ENCODE measurements at places on chromosomes 11 and 22. TPM values are rescaled to one million over a fixed set of nuclear protein-coding genes. Genes with fewer than 3 reads are reported as not detected.

DNA sequence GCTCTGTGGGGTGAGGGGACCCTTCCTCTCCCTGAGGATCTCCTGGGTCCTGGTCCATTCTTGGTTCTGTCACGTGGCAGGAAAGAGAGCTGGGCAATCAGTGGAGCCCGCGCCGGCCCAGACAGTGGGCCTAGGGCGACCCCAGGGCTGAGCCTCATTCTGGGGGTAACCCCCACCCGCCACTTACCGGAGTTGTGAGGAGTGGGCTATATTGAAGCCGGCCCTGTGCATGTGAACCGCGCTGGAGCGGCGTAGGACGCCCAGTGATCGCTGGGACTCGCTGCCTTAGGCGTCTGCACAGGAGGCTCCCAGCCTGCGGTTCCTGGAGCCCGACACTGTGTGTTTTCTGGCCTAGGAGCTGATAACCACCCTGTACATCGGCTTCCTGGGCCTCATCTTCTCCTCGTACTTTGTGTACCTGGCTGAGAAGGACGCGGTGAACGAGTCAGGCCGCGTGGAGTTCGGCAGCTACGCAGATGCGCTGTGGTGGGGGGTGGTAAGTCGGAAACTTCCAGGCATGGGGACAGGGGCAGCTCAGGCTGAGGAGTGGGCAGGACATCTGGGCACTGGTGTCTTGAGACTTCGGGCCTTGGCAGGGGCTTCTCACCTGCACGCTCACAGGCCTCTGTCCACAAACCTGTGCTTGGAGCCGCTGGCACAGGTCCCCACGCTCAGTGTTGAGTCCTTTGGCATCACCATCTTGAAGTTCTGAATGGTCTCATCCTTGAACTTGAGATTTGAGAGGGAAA is 127.1 kb downstream of the KCNQ1OT1 start:
- DNase-seq: no peak

DNA sequence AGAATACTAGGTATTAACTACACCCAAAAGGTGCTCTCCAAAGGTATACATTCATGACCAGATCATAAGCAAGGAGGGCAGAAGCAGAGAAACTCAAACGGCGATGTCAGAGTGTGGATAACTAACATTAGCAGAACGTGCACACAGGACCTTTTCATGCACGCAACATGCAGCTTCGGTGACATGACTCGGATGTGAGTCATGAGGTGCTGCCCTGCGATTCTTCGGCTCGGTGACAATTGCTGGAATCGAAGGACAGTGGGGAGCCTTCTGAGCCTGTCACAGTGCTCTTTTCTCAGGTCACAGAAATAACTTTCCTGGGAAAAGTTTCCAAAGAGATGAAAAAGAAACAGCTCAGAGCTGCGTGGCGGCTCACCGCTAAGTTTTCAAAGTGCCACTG is 418.5 kb upstream of the SYN3 start:
- no peak for DNase-seq

DNA sequence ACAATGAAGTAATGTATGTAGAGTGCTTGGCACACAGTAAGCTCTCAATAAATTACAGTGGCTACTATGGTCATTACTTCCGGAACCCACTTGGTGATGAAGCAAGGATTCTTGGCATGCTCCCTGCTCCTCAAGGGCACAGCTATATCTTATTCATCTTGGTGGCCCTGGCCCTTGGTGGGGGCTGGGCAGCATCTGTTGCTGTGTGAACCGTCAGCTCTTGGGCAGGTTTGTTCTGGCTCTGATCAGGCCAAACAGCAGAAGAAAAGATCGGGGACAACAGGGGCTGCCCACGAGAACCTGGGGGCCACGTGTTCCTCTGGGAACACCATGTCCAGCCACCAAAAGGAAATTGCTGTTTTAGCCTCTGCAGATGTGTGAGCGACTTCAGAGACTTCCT is 136.9 kb upstream of the SYT13 start:
- no peak for DNase-seq

DNA sequence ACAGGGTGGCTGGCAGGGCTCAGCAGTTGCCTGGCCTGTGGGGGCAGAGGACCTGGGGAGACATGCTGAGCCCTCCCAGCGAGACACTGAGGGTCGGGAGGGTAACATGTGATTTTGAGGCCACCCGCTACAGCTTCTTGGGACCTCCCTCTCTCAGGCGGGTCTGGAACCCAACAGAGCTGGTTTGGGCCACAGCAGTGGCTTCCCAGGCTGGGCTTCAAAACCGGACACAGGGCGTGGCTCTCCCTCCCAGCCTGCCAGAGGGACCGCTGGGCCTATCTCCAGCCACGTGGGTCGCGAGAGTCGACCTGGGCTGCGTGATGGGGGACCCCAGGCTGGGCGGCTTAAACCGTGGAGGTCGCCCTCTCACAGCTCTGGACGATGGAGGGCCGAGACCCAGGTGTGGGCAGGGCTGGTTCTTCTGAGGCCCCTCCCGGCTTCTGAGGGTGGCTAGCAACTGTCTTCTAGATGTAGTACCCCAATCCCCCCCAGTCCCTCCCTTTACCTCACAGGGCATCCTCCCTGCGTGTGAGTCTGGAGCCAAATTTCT is 91.7 kb downstream of the KCNQ1 start:
- DNase-seq: no peak

DNA sequence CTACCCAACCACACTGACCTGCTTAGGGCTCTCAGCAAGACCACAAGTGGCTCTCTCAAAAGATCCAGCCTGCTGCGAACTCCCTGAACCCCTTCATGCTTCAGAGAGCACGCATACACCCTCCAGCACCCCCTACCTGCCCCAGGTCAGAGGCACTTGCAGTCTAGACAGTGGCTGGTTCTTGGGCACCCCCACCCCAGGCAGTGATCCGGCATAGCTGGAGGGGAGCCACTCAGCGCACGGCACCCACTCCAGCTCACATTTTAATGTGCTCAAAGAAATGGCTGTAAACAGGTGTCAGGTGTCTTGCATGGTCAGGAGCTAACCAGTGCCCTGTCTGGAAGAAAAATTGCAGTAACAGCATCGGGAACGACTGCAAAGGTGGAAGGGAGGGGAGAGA is 140.8 kb downstream of the PKNOX2 start:
- DNase-seq: no peak

GRCh38 chr22:40216041-40216756 is 38.5 kb downstream of the TNRC6B start:
- DNase-seq: no peak

DNA sequence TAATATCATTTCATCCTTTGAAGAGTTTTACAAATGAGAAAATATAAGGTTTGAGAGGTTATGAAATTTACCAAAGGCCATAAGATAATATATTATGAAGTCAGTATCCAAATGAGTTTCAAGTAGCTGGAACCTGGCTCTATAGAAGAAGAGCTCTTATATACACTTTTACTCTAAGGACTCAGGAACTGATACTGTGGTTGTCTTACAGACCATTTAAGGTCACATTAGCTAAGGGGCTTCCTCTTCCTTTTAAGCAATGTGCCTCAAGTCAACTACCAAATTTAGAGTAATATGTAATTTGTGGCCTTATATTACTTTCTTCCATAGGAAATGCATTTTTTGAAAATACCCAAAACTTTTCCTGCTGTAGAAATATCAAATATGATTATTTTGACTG is 369.3 kb downstream of the DLG2 start:
- DNase-seq: no peak

Gene USH1C
- 0.74 TPM for total RNA-seq

Gene SERPIND1
- 0.16 TPM for total RNA-seq

Gene HTR3B
- total RNA-seq: not detected

Gene C11orf21
- 0.42 TPM for total RNA-seq

Gene KDM4D
- total RNA-seq: 1.2 TPM

Data from urinary bladder (tissue), 4 donors.